ENCODE measurements at places on chromosomes 4 and X.

DNA sequence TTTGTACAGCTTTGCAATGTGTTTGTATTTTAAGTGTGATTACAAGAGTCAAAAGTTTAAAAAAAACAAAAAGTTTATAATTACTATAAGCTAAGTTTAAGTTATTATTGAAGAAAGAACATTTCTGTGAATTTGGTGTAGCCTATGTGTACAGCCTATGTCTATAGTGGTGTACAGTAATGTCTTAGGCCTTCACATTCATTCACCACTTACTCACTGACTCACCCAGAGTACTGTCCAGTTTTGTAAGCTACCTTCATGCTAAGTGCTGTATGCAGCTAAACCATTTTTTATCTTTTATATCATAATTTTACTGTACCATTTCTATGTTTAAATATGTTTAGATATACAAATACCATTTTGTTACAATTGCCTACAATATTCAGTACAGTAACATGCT lies 182.3 kb downstream of the RPA4 start:
- no peak for DNase-seq

- DNase-seq = no peak
Measured at GRCh38 chr4:138406876-138407275, 164.7 kb upstream of the SLC7A11 start.

DNA sequence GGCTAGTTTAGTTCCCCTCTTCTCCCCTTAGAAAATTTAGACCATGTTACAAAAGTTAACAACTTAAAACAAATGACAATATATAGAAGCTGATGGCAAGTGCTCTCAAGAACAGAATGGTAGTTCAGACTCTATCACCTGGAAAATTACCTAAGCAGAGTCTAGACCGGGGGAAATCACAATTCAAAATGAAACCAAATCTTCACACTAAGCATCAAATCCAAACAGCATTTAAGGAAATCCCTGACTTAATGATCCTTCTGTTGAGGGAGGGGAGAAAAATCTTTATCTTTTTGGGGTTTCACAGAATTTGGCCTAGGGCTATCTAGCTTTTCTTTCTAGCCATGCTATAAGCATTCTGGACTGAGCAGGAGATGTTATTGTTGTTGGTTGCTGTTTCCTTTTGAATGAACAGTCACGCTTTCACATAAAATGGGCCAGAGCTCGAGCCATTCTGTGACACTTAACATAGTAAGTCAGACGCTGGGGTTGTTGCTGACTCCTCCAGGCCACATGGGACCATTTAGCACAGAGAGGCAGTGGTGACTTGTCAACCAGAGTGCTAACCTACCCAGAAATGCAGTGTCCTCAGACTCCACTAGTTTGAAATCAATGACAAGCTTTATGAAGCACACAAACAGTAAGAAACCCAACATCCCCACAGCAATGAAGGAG lies 16.0 kb upstream of the LSM6 start:
- no peak for DNase-seq

DNA sequence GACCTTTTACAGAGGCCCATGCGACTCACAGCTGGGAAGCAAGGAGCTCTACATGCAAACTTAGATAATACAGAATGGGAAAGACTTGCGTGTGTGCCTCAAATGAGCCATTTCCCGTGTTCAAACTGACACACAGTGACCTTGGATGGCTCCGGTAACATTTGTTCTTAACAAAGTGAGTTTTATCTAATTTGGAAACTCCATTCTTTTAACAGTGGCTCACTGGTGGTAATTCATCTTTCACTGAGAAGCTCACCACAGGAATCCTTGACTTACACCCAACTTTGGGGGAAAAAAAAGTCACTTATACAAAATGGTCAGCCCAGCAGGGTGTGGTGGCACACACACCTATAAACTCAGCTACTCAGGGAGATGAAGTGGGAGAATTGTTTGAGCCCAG lies 190.6 kb downstream of the LDB2 start:
- no peak for DNase-seq

DNA sequence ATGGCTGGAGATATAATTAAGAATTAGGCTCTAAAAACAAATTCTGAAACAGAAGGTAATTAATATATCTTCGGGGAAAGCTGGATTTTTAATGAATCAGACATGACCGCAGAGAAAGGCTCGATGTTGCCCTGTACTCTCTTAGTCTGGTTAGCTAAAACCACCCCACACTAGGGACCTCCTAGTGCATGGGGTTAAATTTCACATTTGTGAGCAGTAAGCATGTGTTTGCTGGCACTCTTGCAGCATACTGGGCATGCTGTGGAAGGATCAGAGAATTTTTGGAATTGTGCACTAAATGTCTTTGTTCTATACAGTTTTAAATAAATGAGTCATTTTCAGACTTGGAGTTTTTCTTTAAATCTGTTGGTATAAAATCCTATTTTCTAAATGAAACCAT lies 475.6 kb upstream of the FTHL17 start:
- no peak for DNase-seq

DNA sequence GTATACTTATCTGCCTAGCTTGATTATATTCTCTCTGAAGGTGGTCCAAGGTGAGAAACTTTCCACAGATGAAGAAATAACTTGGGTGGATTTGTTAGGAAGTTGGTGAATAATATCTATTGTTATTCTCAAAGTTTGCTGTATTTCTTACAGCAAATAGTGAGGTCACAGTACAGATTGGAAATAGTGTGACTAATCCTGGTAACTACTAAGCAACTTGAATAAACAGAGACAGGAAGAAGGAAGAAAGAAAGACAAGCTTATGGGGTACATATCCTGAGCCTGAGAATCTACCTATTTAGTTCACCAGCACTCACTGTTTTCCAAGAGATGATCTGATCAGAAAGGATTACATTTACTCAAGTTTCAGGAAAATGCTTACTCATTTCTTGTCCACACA lies 1416.1 kb downstream of the RPA4 start:
- no peak for DNase-seq

DNA sequence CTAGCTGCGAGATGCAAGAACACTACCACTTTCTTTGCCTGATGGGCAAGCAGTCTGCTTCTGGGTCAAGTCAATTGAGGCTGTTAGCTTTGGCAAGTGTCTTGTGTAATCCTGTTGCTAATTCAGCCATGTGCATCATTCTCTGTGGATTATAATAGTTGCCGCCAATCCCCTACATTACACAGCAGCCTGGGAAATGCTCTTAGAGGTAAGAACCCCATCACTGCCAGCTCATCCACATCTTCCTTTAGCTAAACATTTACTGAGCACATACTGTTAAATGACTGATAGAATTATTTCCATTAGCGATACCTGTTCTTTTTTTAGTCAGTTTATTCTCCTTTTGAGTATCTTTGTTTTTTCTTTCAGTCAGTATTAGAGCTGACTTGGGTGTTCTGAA lies 116.2 kb downstream of the CBR4 start:
- DNase-seq = no peak

GRCh38 chrX:110836982-110837381 lies 41.4 kb upstream of the CHRDL1 start:
- DNase-seq = no peak

DNA sequence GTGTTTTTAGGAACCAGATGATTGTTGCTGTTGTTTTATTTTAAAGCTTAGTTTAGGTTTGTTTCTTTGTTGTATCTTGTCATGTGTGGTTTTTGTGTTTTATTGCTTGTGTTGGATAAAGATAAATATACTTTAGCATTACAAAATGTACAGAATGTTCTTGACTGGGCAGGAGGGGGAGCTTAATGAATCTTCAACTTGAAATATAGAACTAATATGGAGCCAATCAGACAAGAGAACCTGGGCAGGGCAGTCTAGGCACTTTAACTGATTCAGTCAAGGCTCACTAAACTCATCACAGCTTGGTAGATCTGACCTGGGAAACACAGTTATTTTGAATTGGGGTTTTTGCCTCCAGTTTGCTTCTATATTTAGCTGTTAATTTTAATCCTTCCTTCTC lies 304.2 kb downstream of the ARHGAP24 start:
- DNase-seq = no peak

GRCh38 chr4:68683034-68683433 lies 12.6 kb upstream of the UGT2B15 start:
- DNase-seq = no peak

- DNase-seq = no peak
Measured at GRCh38 chr4:43999669-44000068, 448.9 kb downstream of the KCTD8 start.

GRCh38 chr4:72714482-72715279 lies 145.7 kb upstream of the ADAMTS3 start:
- DNase-seq = no peak

DNA sequence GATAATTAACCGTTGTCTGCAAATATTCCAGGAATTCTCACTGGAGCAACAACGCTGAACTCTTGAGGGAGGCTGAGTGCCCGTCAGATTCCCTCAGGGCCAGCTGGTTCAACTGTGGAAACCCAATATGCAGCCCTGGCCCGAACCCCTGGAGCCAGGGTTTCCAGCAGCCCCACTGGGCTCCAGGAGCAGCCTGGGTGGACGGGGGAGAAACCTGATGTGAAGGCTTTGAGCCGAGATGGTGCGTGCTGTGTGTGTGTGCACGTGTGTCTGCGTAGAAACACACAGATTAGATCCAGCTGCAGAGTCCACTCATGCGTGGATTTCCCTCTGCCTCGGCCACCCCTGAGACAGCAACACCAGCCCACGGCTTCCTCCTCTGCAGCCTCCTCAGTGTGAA lies 19.4 kb upstream of the SLC25A6 start:
- no peak for DNase-seq

DNA sequence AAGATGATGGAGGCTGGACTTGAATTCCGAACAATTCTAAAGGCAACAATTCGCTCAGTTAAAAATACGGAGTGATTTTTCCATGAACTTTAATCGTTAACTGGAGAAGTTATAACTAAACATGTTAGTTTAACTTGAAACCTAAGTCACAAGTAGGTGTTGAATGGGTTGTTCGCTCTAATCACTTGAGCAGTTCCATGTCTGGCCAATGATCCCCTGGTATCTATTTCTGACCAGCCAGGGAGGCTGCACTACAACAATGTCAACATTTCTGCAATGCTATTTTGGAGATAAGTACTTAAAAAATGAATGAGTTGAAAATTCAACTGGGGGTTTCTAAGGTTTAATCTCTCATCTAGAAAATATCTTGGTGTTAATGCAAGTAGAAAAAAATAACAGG lies 112.5 kb downstream of the NR3C2 start:
- no peak for DNase-seq

DNA sequence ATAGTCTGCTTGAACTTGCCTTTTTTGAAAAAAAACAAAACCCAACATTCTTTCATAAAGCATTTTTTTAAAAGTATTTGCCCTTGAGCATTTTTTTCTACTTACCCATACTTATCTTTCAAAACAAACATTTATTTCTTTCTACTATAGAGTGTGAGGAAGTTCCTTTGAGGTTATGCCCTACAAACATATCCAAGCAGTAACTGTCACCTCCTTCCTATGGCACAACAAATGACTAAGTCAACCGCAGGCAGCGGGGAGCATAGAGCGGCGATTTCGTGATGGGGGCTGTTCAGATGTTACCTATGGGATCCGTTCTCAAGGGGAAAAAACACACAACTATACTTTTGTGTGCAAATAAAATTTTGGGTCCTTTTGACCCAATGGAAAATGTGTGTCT lies 19.4 kb downstream of the SPRY1 start:
- DNase-seq = no peak

DNA sequence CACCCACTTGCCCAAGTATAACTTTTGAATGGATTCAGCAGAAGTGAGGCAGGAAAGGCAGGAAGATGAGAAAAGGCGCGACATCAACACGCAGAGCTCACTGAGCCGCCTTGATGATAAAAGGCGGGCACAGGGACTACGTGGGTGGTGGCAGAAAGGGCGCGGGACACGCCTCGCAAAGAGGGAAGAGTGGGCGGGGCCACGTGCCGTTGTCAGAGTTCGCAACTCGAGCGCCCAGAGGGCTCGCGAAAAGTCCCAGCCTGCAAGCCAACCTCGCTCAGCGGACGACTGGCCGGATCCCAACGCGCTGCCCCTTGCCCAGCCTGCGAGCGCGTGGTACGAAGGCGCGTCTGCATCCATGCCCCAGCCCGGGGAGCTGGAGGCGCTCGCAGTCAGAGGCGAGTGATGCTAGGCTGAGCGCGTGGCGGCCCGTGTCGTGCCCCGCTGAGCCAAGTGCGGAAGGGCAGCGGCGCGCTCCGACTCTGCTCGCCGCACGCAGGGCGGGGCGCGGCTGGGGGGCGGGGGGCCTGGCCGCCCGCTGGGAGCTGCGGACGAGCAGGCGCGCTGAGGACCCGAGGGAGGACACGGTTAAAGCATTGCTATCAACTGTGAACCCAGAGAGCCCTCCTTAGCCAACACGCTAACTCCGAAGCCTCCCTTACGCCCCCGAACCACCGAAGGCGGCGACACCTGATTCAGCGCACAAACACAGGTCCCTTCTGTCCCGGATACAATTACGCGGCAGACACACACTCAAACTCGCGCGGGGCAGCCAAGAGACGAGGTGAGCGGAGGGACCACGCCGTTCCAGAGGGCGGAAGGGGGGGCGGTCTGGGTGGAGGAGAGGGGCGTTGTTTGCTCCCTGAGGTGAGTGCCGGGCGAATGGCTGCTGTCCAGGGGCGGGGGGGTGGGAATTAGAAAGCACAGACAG lies at the start of gene UGT8:
Gene UGT8 (plus strand): TSS at position 617 of the 931 bp plus-strand sequence. CDS start 24,074 bp downstream, outside the sequence.
- DNase-seq = no peak
